Astrocyte (in vitro differentiated cells and primary cell): ENCODE measurements at places on chromosomes 1 and 21.

DNA sequence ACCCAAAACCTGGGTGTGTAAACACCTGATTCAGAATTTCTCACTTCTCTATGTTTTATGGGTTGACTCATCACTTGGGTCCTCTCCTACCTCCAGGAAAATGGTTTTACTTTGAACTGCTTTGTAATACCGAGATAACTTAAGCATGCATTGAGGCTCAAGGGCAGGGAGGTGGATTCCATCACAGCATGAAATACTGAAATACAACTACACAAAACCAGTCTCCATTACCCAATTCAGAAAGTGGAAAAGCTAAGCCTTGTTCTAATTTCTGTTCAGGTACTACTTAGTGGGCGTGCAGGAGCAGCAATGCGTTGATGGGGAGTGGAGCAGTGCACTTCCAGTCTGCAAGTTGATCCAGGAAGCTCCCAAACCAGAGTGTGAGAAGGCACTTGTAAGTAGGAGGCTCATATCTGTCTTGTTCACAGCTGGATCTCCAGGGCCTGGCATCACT is 6.1 kb upstream of the C4BPA start:
- no peak for DNase-seq

DNA sequence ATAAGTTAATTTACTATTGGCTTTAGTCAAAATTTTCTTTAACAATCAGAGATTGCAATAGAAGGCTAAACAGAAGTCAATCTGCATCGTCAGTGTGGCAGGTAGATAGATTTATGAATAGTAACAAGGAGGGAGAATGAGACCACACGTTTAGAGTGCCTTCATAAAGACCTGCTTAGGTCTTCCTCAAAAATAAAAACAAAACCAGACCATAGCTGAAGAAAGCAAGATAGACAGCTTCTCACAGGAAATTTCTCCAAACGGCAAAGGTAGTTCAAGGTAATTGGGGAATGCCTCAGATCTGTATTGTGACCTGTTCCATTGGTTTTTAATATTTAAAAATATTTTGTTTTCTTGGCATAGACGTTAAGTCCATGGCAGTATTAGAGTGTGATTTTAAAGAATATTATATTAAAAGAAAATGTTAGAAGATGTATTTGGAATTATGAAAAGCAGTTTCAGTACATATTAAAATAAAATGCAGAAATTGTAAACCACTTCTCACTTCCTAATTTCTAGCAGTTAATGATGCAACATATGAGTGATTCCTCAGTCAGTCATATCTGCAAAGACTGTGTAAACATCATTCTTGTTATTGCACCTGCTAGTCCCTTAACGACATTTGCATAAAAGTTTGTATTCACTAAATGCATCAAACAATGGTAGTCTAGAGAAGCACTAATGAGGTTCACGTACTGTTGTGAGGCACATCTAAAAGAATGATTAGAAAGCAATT is 278.0 kb downstream of the HLX start:
- no peak for DNase-seq

GRCh38 chr1:67200755-67201154 is 34.5 kb downstream of the IL23R start:
- no peak for DNase-seq

DNA sequence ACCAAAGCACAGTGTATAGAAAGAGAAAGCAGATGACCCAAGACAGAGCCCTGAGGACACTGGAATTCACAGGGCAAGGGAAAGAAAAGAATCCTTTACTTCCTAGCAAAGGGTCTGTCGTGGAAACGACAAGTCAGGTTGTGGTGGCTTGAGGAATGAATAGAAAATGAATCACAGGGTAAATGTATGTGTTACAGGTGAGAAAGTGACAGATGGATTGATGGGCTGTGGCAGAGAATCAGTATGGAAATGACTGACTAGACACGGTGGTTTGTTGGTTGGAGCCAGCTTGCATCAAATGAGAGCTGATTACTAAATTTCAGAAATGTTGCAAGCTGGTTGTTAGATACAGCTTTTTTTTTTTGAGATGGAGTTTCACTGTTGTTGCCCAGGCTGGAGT is 46.9 kb downstream of the PTP4A2 start:
- no peak for DNase-seq

DNA sequence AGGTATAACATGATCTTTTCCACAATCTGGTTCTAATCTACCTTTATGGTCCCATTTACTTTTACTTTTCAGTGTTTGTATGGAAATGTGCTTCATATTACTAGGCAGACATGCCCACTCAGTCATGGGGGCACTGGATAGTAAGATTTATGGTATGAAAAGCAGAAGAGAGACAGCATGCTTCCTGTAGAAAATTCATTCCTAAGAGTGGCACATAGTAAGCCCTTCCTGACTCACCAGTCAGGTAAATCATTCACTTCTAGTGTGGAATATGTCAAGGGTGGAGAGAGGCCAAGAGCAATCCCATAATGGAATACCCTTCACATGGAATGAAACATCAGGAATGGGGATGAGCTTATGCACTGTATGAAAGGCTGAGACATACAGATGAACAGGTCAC is 49.5 kb upstream of the BCL10 start:
- DNase-seq: no peak

- DNase-seq: peak; percentile 79
Measured at GRCh38 chr1:201584471-201585092, 45.7 kb downstream of the NAV1 start.

- peak; percentile 75 for DNase-seq
Measured at GRCh38 chr1:232844791-232845190, 39.6 kb downstream of the MAP10 start.
